ENCODE measurements at places on chromosomes 12 and 14. TPM values are rescaled to one million over a fixed set of nuclear protein-coding genes. Genes with fewer than 3 reads are reported as not detected.

DNA sequence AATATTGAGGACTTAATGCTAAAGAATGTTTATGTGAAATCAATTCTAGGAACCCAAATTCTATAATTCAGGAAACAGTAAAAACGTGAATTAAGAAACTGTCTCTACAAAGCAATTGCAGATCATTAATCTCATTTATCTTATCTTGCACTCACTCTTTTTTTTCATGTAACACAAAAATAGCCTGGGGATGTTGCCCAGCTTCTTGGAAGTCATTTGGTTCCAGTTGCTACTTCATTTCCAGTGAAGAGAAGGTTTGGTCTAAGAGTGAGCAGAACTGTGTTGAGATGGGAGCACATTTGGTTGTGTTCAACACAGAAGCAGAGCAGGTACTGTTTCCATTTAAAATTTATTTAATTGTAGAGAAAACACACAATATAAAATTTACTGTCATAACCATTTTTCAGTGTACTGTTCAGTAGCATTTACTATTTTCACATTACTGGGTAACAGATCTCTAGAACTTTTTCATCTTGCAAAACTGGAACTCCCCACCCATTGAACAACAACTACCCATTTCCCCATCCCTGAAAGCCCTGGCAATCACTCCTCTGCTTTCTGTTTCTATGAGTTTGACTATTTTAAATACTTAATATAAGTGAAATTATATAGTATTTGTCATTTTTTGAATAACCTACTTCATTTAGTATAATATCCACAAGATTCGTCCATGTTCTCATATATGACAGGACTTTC lies 9.7 kb downstream of the CLEC6A start:
- DNase-seq = no peak

- DNase-seq = no peak
Observed at GRCh38 chr12:50248883-50249282, 34.4 kb downstream of the LIMA1 start.

GRCh38 chr14:90409209-90409730 lies 12.4 kb downstream of the CALM1 start:
- no peak for DNase-seq

Gene KRT77
- total RNA-seq = not detected

Gene NTN4
- total RNA-seq = 0.20 TPM

Data from activated B cell treated with CpG ODN at 0.5 μM for 24 hours (primary cell).